ENCODE measurements at places on chromosomes 12 and 14. TPM values are rescaled to one million over a fixed set of nuclear protein-coding genes. Genes with fewer than 3 reads are reported as not detected.

Gene SLC5A8
- total RNA-seq = not detected

Gene A2ML1
- total RNA-seq = 3.1 TPM

Gene ZCRB1
- 38.0 TPM for total RNA-seq

Gene KCNMB4
- total RNA-seq = 1.6 TPM

Gene GLRX5
- 38.6 TPM for total RNA-seq

- DNase-seq = no peak
These were observed 135.7 kb upstream of the SYT10 start for GRCh38 chr12:33575346-33575745.

DNA sequence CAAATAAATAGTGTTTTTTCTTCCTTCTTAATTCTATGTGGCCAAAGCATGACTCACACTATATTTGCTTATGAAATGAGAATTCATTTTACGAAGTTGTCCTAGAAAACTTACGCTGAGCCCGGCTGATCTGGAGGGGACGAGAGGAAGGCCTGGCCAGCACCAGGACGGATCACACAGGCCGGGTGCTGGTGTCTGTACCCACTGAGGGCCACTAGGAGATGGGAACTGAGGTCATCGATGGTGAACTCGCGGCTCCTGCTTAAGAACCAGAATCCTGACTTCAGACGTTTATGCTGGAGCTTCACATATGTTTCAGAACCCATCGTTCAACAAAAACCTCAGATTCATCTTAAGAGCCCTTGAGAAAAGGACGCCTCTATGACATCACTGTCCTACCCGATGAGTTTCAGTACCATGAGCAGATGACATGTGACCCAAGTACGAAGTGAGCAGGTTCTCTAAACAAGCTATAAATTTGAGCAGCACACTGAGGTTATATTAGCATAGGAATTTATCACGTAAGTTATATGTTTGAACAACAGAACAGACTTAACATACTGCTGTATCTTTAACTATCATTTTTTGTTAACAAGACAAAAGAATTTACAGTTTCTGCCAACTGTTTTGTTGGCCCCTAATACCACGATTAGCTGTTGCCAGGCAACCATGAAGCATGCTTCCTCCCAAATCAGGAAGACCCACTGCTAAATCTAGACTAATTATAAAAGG, 111.9 kb downstream of the FOXN3 start:
- no peak for DNase-seq

GRCh38 chr14:68292441-68293215, 473.0 kb downstream of the RAD51B start:
- DNase-seq = no peak

GRCh38 chr12:109497675-109498074, 20.2 kb downstream of the UBE3B start:
- no peak for DNase-seq

DNA sequence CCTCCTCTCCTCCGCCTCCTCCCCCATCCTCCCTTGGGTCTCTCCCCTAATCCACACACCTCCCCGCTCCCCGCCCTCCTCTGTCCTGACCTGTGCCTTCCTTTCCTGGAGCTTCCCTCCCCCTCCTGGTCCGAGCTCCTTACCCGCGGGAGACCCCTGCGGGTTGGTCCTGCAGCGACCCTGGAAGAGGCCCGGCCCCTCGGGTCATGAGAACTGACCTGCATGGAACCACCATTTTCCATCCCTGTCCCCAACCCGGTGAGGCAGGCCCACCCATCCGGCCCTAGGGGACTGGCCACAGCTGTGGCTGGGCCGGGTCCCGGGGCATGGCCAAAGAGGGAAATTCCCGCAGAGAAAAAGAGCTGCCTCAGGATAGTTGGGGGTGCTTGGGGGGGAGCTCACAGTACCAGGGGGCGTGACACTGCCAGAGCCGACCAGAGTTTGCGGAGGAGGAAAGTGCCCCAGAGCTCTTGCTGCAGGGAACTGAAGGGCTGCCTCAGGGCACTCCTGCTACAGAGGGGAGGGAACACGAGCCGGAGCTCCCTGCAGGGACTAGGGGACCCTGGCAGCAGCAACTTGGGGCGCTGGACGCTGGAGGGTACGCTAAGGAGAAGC, 613 bp downstream of the ARHGEF40 start:
- DNase-seq = no peak

DNA sequence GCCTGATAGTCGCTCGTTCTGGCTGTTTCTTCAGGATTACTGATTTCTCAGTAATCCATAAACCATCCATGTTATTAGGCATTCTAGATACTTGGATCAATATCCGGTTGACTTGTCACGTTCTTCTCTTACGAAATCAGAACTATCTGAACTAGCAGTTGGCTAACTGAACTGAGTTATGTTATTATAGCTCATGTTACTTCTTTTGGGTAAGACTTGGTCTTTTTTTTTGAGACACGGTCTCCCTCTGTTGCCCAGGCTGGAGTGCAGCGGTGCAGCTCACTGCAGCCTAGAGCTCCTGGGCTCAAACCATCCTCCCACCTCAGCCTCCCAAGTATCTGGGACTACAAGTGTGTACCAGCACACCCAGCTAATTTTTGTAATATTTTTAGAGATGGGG, 178.6 kb downstream of the PRKCH start:
- no peak for DNase-seq

GRCh38 chr12:51254536-51254935, 15.7 kb downstream of the SMAGP start:
- no peak for DNase-seq

GRCh38 chr14:100664231-100664630, 62.5 kb upstream of the DLK1 start:
- DNase-seq = no peak

- DNase-seq = no peak
These were observed 20.5 kb downstream of the PLEKHH1 start for GRCh38 chr14:67553547-67553946.

- DNase-seq = no peak
These were observed 25.6 kb upstream of the CPNE8 start for GRCh38 chr12:38930990-38931389.

- no peak for DNase-seq
These were observed 31.9 kb downstream of the ETNK1 start for GRCh38 chr12:22656831-22657230.

DNA sequence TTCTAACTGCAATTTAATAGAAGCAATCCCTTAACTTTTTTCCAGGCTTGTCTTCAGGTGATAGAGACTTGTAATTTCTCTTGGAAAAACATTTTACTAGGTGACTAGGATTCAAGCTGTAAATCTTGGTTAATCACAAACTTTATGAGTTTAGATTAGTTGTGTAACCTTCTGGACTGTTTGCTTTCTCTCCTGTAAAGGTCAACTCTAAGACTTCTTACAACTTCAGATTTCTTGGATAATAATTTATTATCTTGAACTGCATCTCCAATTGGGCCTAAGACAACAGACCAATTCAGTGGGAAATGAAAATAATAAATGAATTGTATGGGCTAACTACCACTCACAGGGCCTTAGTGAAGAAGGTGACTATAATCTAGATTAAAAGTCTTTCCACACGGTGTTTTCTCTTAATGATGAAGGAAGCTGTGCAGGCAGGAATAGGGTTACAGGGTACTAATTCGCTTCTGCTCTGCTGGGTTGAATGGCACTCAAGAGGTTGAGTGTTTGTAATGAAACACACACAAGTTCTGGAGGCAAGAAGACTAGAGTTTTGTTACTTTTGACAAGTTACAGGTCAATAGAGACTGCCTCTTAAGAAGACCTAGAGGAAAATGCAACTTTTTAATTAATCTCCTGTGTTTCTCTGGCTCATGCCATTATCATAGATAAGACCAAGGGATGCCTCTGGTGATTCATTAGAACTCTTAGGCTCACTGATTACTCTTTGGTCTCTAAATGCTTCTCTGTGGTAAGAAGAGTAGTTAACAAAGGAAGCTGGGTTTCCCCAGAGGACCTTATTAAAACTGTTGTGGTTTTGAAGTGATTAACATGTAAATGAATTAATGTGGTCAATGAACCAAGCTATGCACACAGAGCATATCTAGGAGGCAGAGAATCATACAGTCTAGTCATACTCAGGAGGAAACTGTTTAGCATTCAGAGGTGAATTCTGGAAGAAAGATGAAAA, 30.0 kb upstream of the OR4E1 start:
- no peak for DNase-seq

- no peak for DNase-seq
These were observed 45.3 kb upstream of the SINHCAF start for GRCh38 chr12:31371256-31371620.

- DNase-seq = no peak
These were observed 245.3 kb downstream of the ZFP36L1 start for GRCh38 chr14:68547305-68548193.

DNA sequence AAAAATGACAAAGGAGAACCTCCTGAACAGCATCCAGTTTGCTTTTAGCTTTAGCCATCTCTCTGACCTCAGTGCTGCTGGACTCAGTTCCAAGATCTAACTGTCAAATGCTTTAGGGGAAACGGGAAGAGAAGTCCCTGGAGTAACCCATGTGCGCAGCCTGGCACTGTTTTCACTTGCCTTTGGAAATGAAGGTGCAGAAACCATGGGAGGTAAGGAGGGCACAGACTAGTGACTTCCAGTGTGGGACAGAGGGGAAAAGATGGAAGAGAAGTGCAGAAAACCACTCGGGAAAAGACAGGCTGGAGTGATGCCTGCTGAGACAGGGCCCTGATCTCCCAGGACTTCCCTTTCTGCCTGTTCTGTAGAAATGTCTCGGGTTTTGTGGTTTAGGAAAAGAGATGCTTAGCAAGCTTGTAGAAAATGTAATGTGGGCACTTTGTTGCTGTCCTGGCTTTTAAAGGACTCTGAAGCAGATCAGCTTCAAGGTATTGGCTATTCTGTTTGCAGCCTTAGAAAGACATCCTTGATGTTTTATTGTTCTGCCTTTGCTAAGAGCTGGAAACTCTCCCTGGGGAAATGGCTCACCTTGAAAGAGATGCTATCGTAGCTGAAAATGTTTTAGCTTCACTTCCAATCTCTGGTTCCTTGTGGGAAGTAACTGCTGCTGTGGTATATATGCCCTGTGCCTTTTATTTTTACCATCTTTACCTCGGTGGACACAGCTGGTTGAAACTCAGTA, 124.6 kb upstream of the HIF1A start:
- DNase-seq = no peak

DNA sequence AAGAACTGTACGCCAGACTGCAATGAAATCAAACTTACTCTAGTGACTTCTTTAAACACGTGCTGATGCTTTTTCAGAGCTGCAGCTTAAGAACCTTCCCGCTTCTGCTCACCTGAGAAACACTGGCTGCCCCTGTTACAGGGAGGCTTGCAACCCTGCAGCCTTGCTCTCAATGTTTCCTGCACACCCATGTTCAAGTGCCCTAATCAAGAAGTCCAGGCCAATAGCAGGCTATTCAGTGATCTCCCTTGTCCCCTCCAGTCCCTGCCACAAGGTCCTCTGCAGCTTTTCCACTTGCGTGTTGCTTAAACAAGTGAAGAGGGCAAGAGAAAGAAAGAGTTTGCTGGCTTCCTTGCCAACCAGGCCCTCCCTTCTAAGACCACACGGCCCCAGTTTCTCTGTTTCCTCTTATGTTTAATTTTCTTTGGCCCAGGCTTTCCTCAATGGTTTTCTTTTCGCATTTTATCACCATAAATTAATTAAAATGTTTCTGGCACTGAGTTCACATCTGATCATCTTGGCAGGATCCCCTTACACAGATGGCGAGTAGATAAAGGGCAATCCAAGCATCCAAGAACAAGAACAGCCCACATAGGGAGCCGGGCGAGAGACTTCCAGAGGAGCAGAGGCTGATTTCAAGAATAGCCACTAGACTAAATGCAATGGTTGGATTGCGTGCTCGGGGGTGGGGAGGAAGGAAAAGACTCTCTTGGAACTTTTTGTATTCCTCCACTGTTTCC, 82.3 kb upstream of the CDKN3 start:
- DNase-seq = no peak

- DNase-seq = no peak
These were observed 436.6 kb downstream of the FUT8 start for GRCh38 chr14:65849091-65849490.

DNA sequence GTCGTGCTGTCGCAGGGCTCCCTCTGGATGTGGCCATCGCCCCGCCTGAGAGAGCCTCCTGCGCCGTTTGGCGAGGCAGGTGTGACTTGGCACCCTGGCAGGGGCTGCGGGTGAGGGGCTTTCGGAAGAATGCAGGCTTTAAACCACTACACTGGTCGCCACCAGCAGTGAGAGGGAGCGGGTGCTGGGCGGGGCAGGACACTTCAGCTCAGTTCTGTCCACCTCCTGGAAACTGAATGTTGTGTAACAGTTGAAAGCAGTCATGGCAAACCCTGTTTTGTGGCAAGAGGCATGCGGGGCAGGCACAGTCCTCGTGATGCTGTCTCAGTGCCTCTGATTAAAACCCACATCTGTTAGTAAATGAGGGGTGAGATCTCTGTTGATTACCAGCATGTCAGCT, 55.9 kb downstream of the AACS start:
- no peak for DNase-seq

DNA sequence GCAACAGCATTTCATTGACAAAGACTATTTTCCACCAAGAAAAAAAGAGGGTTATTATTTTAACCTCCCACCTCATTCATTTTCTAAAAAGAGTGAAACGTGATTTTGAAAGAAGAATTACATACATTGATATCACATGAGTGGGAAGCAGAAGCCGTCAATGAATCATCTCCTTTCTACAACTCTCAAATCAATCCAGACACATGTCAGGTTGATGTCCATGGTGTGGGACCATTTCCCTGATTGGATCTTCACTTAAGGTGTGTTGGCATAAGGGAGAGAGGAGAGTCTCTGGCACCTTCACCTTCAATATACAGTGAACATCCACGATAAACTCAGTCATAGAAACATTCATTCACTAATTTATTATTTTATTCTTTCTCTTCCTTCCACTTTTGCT, 1095.1 kb downstream of the BCL11B start:
- DNase-seq = no peak
